ENCODE measurements at places on chromosomes 2 and 18.

- DNase-seq, result no peak
Observed at GRCh38 chr18:27922780-27923179, 254.2 kb downstream of the CDH2 start.

- DNase-seq, result no peak
Observed at GRCh38 chr2:196252408-196253115, 81.2 kb upstream of the STK17B start.

- no peak for DNase-seq
Observed at GRCh38 chr2:223474893-223475292, 127.3 kb downstream of the SCG2 start.

DNA sequence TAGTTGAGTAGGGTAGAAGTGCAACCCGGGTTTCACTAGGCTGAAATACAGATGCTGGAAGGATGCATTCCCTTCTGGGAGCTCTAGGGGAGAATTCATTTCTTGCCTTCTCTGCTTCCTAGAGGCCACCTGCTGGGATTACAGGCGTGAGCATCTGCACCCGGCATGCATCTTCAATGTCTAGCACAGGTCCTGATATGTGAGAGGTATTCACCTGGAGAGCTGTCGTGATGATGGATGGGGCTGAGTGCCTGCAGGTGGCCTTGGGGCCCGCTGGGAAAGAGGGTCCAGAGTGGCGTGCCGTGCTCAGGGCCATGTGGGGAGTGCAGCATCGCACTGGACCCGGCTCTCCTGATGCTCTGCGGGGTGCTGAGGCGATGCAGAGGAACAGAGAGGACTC, 6.6 kb upstream of the NTSR2 start:
- no peak for DNase-seq

- no peak for DNase-seq
Observed at GRCh38 chr18:24089076-24089475, 49.8 kb upstream of the CABYR start.

GRCh38 chr2:96291751-96292150, 13.6 kb downstream of the SNRNP200 start:
- no peak for DNase-seq

GRCh38 chr2:19982268-19982667, 7.6 kb downstream of the WDR35 start:
- no peak for DNase-seq

GRCh38 chr18:32200766-32201165, 10.9 kb downstream of the MEP1B start:
- no peak for DNase-seq

DNA sequence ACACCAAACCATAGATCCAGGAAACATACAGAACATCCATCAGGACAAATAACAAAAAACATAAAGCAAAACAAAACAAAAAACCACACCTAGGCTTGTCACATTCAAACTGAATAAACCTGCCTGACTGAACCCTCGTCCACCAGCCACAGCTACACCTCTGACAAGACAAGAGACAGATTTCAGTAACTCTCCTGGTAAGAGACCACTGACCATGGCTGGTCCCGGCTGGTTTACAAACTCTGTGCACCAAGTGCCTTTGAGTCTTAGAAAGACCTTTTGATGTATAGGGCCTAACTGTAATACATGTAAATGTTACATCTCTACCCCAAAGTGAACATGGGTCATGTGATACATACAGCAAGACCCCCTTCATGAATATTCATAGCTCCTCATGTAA, 4.8 kb upstream of the SLC66A2 start:
- no peak for DNase-seq

- no peak for DNase-seq
Observed at GRCh38 chr2:14910654-14911053, 278.1 kb downstream of the LRATD1 start.

DNA sequence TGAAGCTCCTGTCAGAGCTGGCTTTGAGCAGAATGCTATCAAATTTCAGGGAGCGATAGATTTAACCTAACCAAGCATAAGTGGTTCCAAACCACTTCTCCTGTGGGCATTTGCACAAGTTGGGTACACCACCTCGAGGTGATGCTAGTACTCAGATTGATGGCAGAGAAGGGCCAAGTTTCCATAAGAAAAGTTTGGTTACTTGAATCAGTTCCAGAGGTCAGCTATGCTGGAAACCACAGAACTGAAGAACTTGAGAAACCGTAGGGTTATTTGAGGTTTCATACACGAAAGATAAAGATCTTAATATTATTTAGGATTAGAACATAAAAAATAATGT, 238.2 kb upstream of the SOX11 start:
- no peak for DNase-seq

DNA sequence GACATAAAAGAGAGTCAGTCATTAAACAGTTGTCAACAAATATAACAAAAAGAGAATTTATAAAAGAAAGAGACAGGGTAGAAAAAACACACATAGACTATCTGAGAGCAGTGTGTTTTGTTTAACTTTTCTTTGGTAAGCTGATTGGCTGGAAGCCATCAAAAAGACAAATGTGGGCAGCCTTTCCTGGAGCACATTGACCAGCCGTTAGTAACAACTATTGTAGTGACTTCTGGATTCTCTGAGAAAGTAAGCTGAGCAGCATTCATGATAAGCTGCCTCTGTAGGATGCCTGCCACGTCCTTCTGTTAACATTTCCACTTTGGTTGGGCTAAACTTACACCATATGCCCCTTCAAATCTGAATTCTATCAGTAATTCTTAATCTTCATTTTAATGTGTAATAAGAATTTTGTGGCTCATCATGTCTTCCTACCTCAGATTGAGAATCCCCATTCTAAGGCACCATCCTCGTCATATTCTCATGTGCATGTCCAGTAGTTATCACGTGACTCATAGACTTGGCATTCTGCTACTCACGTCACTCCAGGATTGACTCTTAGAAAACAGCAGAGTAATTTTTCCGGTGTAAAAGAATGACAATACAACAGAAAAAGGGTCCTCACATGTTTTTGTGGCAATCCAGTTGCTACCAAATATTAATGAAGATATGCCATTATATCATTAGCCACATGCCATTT, 43.4 kb upstream of the DNAJC10 start:
- DNase-seq, result no peak

GRCh38 chr2:120783371-120783791, 47.7 kb downstream of the GLI2 start:
- no peak for DNase-seq

GRCh38 chr18:80196528-80197320, 50.6 kb downstream of the PARD6G start:
- no peak for DNase-seq

- DNase-seq, result no peak
Observed at GRCh38 chr18:64337018-64337417, 188.1 kb upstream of the LINC00305 start.

DNA sequence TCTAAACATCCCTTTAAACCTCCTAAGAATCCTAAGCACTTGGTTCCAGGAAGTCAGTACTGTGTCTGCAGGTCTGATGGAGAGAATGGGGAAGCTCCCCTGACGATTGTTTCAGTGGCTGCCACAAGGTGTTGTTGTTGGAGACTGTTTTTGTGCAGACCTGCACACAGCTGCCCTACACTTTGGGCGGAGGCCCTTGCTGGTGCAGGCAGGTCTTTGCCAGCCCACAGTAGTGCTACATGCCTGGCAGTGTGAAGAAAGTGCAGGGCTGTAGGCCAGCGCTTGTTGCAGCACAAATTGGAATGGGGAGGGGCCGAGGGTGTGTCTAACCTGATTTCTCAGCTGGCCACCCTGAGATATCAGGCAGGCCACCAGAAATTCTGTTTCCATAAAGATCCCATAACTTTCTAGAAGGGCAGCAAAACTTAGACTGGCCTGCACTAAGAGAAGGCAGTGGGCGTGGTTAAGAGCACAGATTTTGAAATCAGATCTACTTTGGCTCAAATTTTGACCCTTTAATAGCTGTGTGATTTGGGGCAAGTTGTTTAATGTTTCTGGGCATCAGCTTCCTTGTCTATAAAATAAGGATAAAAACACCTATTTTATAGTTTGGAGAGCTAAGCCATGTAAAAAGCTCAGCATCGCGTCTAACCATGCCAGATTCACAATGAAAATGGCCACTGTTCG, 83.7 kb upstream of the SLC1A4 start:
- DNase-seq, result no peak

GRCh38 chr2:44055229-44055628, 59.4 kb upstream of the LRPPRC start:
- DNase-seq, result no peak

DNA sequence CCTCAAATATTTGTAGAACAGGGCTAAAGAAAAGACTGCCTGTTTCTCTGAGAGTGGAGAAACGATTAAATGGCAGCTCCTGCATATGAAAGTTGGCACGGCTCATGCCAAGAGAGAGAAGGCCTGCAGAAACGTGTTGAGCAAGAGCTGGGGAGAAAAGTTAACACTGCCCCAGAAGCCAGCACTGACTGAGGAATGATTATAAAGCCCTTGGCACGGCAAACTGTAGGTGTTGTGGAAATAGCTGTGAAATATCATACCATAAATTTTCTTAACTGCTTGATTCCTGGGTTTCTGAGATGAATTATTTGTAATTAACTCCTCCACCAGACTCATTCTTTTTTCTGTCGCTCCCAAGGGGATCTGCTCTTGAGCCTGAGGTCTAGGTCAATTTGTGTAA, 4.3 kb downstream of the FRZB start:
- DNase-seq, result no peak

DNA sequence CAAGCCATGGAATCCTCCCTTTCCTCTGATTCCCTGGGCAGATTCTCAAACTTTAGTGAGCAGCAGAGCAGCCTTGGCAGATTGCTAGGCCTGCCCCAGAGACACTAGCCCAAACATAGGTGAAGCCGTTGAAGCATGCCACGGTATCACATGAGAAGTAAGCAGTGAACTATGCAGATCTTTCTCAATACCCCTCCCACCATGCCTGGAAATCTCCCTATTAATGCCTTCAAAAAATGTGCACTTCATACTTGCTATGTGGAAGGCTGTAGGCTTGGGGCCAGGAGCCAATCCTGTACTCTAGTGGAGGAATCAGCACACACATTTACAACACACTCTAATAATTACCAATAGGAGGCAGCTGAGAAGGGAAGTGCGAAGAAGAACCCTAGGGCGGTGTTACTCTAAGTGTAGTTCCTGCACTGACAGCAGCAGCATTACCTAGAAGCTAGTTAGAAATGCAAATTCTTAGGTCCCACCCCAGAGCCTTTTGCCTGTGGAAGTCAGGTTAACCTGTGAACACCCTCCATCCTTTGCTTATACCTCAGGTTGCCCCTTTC, 305.1 kb upstream of the SPRED2 start:
- no peak for DNase-seq

DNA sequence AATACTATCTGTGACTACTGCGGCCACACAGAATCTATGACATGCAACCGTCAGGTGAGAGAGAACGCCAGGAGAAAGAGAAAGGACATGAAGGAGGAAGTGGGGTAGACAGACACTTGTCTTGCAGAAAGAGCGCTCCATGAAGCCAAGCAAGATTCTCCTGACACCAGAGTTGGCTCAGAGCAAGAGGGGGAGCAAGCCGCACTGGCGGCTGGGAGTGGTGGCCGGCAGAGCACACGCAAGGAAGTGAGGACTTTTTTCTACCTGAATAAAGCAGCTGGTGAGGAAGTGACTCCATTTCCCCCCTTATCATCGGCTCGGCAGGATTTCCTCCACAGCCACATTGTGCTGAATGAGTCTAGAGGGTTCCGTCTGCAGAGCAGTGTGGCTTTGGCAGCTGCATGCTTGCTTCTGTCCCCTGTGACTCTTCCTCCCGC, 181.6 kb downstream of the BCL2 start:
- DNase-seq, result no peak

- DNase-seq, result no peak
Observed at GRCh38 chr2:215848698-215849097, 164.7 kb downstream of the MREG start.

DNA sequence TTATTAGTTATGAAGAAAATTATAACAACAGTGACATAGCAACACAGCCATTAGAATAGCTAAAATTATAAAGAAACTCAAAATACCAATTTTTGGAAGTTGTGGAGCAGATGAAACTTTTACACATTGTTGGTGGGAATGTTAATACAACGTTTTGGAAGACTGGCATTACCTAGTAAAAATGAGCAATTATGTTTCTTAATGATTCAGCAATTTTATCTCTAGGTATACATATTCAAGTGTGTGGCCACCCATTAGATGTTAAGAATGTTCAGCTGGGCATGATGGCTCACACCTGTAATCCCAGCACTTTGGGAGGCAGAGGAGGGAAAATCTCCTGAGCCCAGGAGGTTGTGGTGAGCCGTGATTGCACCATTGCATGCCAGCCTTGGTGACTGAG, 78.8 kb downstream of the INSIG2 start:
- no peak for DNase-seq

GRCh38 chr18:13395577-13395976, 177.0 kb downstream of the LDLRAD4 start:
- DNase-seq, result no peak

- DNase-seq, result no peak
Observed at GRCh38 chr2:161729-162128, 102.1 kb downstream of the SH3YL1 start.

DNA sequence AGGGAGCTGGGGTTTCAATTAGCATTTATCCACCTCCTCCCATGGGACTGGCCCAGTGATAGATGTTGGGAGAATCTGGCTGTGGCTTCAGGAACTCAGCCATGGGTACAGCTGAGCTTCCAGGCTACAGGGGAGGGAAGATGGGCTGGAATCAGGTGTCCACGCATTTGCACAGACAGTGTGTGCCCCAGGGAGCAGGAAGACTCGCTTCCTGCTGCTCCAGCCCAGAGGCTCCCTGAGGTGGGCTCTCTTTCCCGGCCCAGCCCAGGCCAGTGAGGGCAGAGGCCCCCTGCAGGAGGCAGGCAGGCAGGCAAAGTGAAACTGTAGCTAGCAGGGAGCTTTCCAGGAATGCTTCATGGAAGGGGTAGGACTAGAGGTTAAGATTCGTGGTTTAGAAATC, 28.7 kb downstream of the DYSF start:
- no peak for DNase-seq

DNA sequence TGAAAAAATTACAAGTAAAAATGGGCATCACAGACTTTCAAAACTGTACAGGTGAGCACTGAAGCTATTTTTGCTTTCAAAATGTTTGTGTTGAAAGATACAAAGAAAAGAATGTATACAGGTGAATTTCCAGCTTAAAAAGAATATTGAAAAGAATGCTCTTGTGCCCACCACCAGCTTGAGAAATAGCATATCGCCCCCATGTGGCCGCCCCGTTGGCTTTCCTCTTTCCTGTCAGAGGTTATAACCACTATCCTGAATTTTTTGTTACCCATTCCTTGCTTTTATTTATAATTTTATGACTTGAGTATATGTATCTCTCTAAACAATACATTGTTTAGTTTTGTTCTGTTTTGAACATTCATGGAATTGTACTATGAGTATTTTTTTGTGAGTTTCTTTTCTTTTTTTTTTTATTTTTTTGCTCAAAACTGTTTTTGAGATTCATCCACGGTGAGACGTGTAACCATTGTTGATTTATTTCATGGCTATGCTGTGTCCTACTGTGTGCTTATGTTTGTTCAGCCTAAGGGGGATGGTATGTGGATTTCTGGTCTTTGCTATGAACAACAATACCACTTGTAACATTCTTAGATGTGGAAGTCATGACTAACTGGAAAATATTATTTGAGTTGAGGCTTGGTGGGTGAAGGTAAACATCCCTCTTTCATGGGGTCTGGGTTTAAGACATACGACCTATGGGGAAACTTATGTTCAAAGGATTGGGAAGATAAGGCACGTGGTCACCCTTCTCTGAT, 11.6 kb downstream of the TRPM8 start:
- DNase-seq, result no peak

GRCh38 chr18:37107748-37108522, 279.0 kb downstream of the KIAA1328 start:
- DNase-seq, result no peak

Measured in large intestine (tissue), 12 donors.